Type B pancreatic cell (in vitro differentiated cells): ENCODE measurements at places on chromosomes 6 and 20.

- DNase-seq, result no peak
Observed at GRCh38 chr6:138308731-138309110, 69.0 kb upstream of the SMIM28 start.

GRCh38 chr20:7085467-7085866 is 318.0 kb downstream of the BMP2 start:
- DNase-seq, result no peak

DNA sequence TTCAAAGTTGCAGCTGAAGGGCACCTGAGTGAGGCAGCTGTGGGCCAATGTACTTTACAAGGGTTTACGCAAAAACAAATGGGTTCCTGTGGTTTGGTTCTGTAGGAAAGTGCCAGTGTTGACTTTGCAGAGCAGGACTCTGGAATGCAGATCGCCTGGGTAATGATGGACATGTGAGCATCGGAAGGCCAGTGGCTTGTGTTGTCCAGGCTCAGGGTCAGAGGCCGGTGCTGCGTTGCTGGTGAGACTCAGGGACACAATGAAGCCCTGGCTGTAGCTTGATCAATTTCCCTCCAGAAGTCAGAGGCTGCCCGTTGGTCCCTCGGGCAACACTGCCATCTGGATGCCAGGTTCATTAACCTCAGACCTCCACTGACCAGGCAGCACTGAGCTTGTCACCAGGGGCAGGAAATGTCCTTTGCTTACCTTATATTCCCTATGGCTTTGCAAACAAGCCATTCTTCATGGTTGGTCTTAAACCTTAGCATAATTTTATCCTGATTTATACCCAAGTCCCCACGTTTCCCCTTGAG is 753.4 kb downstream of the QKI start:
- no peak for DNase-seq

- no peak for DNase-seq
Observed at GRCh38 chr6:21190701-21191100, 402.9 kb upstream of the SOX4 start.

- no peak for DNase-seq
Observed at GRCh38 chr6:156852147-156852857, 75.1 kb downstream of the ARID1B start.

DNA sequence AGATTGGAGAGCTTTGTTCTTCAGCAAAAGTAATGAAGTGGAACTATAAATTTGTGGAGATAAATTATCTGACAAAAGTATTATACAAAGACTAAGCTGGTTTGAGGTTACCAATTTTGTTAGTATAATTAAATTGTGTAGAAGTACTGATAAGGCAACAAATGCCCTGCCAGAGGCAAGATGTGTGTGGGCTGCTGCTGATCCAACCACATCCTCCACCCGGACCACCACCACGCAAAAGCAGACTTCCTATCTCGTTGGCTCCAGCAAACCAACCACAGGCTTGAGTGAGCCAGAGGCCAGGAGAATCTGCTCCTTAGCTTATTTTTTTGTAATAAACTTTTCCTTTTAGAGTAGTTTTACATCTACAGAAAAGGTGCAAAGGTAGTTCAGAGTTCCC is 1.1 kb upstream of the MYLK4 start:
- DNase-seq, result no peak

DNA sequence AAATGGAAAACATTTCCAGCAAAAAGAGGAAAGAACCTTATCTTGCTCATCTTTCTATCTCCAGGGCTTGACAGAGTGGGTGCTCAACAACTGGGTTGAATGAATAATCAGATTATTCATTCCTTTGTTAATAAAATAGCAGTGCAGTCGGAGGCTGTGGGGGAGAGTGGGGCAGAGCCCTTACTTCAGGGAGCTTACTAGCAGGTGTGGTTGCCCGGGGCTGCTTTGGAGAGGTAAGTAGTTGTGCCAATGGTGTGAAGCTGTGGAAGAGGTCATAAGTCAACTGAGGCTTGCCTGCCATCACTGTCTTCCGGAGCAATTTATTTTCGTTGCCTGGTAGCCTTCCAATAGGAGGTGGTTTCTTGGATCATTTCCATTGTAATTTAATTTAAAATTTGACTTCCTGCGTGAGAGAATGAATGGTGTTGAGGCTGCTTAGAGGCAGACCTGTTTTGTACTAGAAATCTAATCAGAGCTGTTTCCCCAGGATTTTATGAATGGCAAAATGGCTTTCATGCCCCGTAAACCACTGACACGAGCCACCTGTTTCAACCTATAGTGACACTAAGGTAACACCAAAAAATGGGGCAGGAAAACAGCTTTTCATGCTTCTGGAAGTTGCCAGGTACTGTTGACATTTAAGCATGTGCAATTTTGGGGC is 51.4 kb downstream of the ZDHHC14 start:
- DNase-seq, result no peak

DNA sequence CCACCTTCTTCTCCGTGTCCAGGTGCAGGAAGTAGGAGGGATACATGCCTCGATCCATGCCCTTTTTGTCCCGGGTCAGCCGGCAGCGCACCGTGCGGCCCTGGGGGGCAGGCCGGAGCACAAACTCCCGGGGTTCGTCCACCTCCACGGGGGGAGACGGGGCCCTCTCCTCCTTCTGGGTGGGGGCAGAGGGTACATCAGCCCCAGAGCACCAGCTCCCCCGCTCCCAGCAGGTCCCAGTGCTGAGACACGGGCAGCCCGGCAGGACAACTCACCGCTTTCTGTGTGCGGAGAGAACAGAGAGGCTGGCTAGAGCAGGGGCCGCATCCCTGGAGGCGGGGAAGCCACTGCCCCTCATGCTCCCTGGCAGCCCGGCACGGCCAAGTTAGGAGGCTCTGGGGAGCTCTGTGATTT is 6.7 kb downstream of the TULP1 start:
- no peak for DNase-seq

GRCh38 chr6:139323511-139324300 is 31.9 kb upstream of the TXLNB start:
- no peak for DNase-seq

GRCh38 chr6:5094327-5094726 is 9.2 kb downstream of the PPP1R3G start:
- no peak for DNase-seq
